DND-41 (cell line): ENCODE measurements at places on chromosomes 7 and 10.

DNA sequence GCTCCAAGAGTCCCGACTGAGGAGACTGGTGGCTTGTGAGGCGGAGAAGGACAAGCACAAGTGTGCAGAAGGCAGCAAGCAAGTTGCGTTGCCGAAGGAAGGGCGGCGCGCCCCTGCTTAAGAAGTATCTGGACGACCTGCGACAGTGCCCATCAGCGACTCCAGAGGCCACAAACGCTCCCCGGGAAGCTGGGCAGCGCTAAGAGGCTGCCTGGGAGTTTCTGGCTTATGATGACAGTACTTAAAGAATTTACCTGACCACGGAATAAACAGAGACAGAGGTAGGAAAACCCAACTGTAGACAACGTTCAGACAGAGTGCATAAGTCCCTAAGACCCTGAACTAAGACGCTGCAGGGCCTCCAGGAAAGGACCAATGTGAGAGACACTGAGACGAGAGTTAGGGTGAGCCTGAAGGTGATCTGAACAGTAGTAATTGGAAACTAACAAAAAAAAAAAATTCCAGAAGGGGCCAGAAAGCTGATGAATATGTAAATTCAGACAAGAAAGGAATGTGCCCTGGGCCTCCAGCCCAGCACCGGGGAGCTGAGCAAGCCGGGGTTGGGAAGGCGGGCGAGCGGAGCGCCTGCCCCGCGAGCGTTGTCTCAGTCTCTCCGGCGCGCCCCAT is 1.0 kb downstream of the OSBPL3 start:
- H3K4me3 ChIP-seq = peak overlapping the region; percentile 71; the same call in 1 of the 2 replicates
- DNase-seq = peak; percentile 20
- peak overlapping the region; percentile 73 for H3K27ac ChIP-seq
- peaks cover 63% of the 10 kb centered on the region for H3K4me1 ChIP-seq

DNA sequence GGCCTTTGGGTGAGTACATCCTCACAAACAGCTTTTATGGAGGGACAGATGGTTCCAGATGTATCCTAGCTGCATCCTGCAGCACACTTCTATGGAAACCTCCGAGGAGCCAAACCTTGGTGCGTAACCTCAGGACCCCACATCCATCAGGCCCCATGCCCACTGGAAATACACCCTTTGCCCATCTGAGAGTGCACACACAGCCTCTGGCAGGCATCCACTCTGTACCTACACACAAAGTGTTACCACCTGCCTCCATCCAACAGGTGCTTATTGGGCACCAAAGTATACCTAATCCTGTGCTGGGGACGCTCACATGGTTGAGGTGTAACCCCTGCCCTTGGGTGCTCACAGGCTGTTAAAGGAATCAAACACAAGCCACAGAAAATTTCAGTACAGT is 117.9 kb downstream of the ADCY1 start:
- no peak overlapping the region for H3K27ac ChIP-seq
- no peaks in the 10 kb centered on the region for H3K4me1 ChIP-seq
- no peaks in the 10 kb centered on the region for H3K36me3 ChIP-seq
- no peak for DNase-seq
- no peaks in the 10 kb centered on the region for H3K27me3 ChIP-seq
- no peak overlapping the region for H3K4me3 ChIP-seq

DNA sequence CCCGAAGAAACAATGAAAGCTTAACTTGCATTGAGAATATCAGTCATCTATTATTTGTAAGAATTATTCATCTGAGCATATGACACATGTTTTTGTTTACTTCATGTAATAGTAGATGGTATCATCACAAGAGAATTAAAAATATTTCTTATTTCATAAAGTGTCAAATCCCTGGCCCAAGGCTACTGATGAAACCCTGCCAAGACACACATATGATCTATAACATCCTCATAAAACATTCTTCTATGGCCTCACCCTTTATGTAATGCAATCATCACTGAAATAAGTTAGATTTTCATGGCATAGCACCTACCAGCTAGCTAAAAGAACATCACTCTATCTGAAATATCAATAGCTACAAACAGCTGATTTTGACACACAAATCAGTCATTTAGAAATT is 385.6 kb upstream of the PHF14 start:
- DNase-seq = no peak
- no peaks in the 10 kb centered on the region for H3K27me3 ChIP-seq
- no peaks in the 10 kb centered on the region for H3K4me1 ChIP-seq
- no peak overlapping the region for H3K4me3 ChIP-seq
- no peak overlapping the region for H3K27ac ChIP-seq

GRCh38 chr10:70992436-70992835 is 104.1 kb upstream of the PCBD1 start:
- no peak overlapping the region for H3K27ac ChIP-seq
- no peak overlapping the region for H3K4me3 ChIP-seq
- DNase-seq = no peak
- peaks cover 17% of the 10 kb centered on the region for H3K27me3 ChIP-seq
- no peaks in the 10 kb centered on the region for H3K36me3 ChIP-seq
- H3K4me1 ChIP-seq = no peaks in the 10 kb centered on the region

GRCh38 chr10:91935886-91936285 is 12.3 kb downstream of the BTAF1 start:
- peaks cover 72% of the 10 kb centered on the region for H3K36me3 ChIP-seq
- no peak for DNase-seq
- no peaks in the 10 kb centered on the region for H3K27me3 ChIP-seq

DNA sequence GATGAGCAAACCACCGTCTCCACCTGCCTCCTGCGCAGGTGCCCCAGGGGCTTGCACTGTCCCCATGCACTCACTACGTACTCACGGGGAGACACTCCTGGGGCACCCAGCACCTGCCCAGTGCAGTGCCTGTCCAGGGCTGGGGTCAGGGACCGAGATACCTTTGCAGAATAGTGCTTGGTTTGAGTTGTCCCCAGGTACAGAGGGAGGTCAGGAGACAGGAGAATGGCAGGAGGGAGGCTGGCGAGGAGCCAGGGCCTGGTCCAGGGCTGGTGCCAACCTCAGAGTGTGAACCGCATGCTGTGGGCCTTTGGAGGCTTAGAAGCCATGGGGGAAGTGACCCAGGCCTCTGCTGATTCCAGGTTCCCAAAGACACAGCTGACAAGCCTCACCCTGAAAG is 110.1 kb upstream of the GPR26 start:
- DNase-seq = no peak
- no peaks in the 10 kb centered on the region for H3K36me3 ChIP-seq
- no peaks in the 10 kb centered on the region for H3K27me3 ChIP-seq
- no peak overlapping the region for H3K27ac ChIP-seq

GRCh38 chr7:73891178-73891885 is 30.4 kb downstream of the TMEM270 start:
- no peak for DNase-seq
- H3K27me3 ChIP-seq = no peaks in the 10 kb centered on the region

GRCh38 chr7:128035712-128036111 is 4.5 kb upstream of the LRRC4 start:
- H3K4me1 ChIP-seq = no peaks in the 10 kb centered on the region
- DNase-seq = no peak
- no peaks in the 10 kb centered on the region for H3K27me3 ChIP-seq
- no peak overlapping the region for H3K27ac ChIP-seq
- no peak overlapping the region for H3K4me3 ChIP-seq
- no peaks in the 10 kb centered on the region for H3K36me3 ChIP-seq

DNA sequence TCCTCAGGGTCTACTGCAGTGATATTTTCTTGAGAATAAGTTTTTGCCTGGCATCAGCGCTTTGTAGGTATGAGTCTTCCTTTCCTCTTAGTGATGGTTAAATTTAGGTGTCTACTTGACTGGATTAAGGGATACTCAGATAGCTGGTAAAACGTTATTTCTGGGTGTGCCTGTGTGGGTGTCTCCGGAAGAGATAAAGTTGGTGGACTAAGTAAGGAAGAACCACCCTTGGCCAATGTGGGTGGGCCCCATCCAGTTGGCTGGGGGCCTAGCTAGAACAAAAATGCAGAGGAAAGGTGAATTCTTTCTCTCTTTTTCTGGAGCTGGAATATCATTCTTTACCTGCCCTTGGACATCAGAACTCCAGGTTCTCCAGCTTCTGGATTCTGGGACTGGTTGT is 138.8 kb downstream of the ADCYAP1R1 start:
- no peaks in the 10 kb centered on the region for H3K4me1 ChIP-seq
- H3K4me3 ChIP-seq = no peak overlapping the region
- no peaks in the 10 kb centered on the region for H3K36me3 ChIP-seq
- peaks cover under 1% of the 10 kb centered on the region for H3K27me3 ChIP-seq
- H3K27ac ChIP-seq = no peak overlapping the region

GRCh38 chr10:113000876-113001598 is 51.0 kb downstream of the TCF7L2 start:
- H3K36me3 ChIP-seq = no peaks in the 10 kb centered on the region
- DNase-seq = no peak
- no peak overlapping the region for H3K4me3 ChIP-seq

DNA sequence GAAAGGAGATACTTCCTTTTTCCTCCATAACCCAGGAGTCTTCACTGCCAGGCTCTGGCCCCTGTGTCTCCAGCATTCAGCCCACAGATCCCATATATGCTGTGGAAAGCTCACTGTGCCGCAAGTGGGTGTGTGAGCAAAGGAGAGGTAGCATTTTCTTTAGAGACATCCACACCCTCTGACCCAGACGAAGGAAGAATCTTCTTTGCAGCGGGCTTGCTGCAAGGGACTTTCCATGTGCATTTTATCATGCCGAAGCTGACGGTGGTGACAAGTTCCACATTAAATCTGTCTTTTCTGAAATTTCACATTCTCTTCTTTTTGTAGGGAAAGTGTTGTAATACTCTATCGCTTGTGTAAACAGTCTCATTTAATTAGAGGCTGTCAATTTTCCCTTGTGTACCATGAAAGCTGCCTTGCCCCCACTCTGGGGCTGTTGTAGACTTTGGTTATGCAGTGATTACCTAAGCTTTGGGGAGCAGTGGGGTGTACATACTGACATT is 409.5 kb downstream of the SUGCT start:
- H3K27me3 ChIP-seq = no peaks in the 10 kb centered on the region
- no peak for DNase-seq
- H3K36me3 ChIP-seq = no peaks in the 10 kb centered on the region
- H3K4me1 ChIP-seq = no peaks in the 10 kb centered on the region

- DNase-seq = no peak
- H3K4me1 ChIP-seq = no peaks in the 10 kb centered on the region
Observed at GRCh38 chr7:74514131-74514591, 60.5 kb downstream of the GTF2IRD1 start.

GRCh38 chr10:96276831-96277230 is 5.5 kb upstream of the BLNK start:
- no peak overlapping the region for H3K4me3 ChIP-seq
- no peaks in the 10 kb centered on the region for H3K36me3 ChIP-seq
- no peak for DNase-seq
- no peak overlapping the region for H3K27ac ChIP-seq

- no peak overlapping the region for H3K4me3 ChIP-seq
- no peaks in the 10 kb centered on the region for H3K27me3 ChIP-seq
- no peak overlapping the region for H3K27ac ChIP-seq
- no peaks in the 10 kb centered on the region for H3K4me1 ChIP-seq
- no peaks in the 10 kb centered on the region for H3K36me3 ChIP-seq
Observed at GRCh38 chr7:84697506-84697905, 489.4 kb downstream of the SEMA3D start.

DNA sequence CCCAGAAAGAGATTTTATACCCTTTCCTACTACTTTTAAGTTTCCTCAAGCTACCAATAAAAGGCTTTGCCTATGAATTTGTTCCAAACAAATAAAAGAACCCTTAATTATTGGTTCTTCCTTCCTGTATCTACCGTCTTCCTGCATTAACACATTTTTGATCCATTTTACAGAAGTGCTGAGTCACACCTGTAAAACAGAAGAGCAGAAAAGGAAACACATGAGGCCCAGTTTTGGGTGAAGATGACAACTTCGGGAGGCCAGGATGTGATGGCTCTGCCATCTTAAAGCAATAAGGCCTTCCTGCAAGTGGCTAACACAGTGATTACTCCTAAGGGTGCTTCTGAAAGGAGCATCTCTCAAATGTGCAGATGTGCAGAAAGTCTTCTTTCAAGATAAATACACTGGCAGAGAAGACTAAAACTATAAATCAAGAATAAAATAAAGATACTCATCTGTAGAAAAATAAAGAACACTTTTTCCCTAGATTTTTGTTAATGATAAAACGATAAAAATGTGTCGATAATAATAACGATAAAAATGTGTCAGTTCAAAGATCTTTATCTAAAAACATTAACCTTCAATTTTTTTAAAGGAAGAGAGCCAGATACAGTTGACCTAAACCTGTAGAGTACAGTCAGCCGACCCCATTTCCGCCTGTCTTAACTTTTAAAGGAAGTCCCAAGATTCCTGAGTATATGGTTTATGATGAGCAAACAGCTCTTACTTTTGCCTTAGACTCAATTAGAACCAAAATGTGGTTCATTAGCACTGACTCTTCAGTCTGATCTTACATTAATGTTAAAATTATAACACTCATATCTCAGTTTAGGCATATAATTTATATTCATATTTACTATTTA is 108.6 kb downstream of the UBE2H start:
- H3K27me3 ChIP-seq = no peaks in the 10 kb centered on the region
- no peak overlapping the region for H3K4me3 ChIP-seq
- no peak for DNase-seq
- H3K4me1 ChIP-seq = peaks cover 6% of the 10 kb centered on the region; the same call in 1 of the 2 replicates
- H3K36me3 ChIP-seq = no peaks in the 10 kb centered on the region

DNA sequence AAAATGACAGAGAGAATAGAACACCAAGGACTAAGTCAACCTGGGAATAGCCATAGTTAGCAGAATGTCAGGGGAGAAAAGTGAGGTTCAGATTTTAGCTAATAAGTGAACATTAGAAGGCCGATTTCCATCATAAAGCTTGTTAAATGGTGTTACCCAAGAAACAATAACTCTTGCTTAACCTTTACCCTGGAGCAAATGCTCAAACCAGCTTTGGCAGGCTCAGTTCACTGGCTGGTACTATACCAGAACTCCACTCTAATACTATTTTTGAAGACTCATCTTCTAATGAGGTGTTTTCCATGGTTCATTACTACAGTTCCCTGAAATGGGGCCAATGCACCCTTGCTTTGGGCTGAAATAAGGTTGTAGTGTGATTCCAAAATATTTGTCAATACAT is 61.3 kb downstream of the RNLS start:
- H3K4me3 ChIP-seq = no peak overlapping the region
- no peak overlapping the region for H3K27ac ChIP-seq
- no peaks in the 10 kb centered on the region for H3K36me3 ChIP-seq
- no peaks in the 10 kb centered on the region for H3K4me1 ChIP-seq

GRCh38 chr7:14834456-14834855 is 68.1 kb downstream of the DGKB start:
- H3K4me3 ChIP-seq = no peak overlapping the region
- H3K4me1 ChIP-seq = no peaks in the 10 kb centered on the region
- no peaks in the 10 kb centered on the region for H3K36me3 ChIP-seq
- no peaks in the 10 kb centered on the region for H3K27me3 ChIP-seq

GRCh38 chr10:112938808-112939482 is 11.1 kb upstream of the TCF7L2 start:
- DNase-seq = no peak
- H3K36me3 ChIP-seq = no peaks in the 10 kb centered on the region
- H3K27ac ChIP-seq = no peak overlapping the region
- H3K27me3 ChIP-seq = no peaks in the 10 kb centered on the region
- no peaks in the 10 kb centered on the region for H3K4me1 ChIP-seq

DNA sequence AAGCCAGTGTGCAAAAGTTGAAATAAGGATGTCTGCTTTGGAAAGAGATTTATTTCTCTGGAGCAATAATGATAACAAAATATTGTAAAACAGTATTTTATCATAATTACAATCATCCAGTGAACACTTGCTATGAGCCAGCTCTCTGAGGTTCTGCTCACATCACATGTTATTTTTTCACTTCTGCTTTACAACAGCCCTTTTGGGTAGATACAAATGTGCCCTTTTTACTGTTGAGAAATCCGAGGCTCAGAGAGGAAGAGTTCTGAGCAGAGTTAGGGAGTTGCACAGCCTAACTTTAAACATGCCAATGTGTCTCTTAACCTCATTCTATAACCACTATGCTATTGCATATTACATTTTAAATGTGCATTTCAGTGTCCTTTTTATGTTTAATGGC is 232.6 kb upstream of the CDC14C start:
- no peaks in the 10 kb centered on the region for H3K27me3 ChIP-seq
- no peak overlapping the region for H3K27ac ChIP-seq
- no peak for DNase-seq
- no peak overlapping the region for H3K4me3 ChIP-seq
- no peaks in the 10 kb centered on the region for H3K4me1 ChIP-seq
